Esophagus squamous epithelium (tissue), 5 donors: ENCODE measurements at places on chromosomes 2 and 18. TPM values are rescaled to one million over a fixed set of nuclear protein-coding genes. Genes with fewer than 3 reads are reported as not detected.

GRCh38 chr2:99112617-99113016, 28.9 kb upstream of the C2orf15 start:
- no peaks in the 10 kb centered on the region for H3K36me3 ChIP-seq
- no peaks in the 10 kb centered on the region for H3K27me3 ChIP-seq
- H3K4me3 ChIP-seq = no peak overlapping the region
- no peak for DNase-seq

GRCh38 chr2:68059784-68060525, 2.8 kb downstream of the C1D start:
- H3K27me3 ChIP-seq = no peaks in the 10 kb centered on the region
- H3K36me3 ChIP-seq = no peaks in the 10 kb centered on the region
- peaks cover 10% of the 10 kb centered on the region for H3K4me1 ChIP-seq

GRCh38 chr2:40592218-40592617, 140.3 kb upstream of the SLC8A1 start:
- H3K36me3 ChIP-seq = no peaks in the 10 kb centered on the region
- no peaks in the 10 kb centered on the region for H3K4me1 ChIP-seq
- DNase-seq = no peak
- no peaks in the 10 kb centered on the region for H3K27me3 ChIP-seq

GRCh38 chr2:128557831-128558241, 239.2 kb upstream of the HS6ST1 start:
- H3K4me1 ChIP-seq = peaks cover 1% of the 10 kb centered on the region
- H3K36me3 ChIP-seq = no peaks in the 10 kb centered on the region
- no peak overlapping the region for H3K27ac ChIP-seq
- no peaks in the 10 kb centered on the region for H3K27me3 ChIP-seq

DNA sequence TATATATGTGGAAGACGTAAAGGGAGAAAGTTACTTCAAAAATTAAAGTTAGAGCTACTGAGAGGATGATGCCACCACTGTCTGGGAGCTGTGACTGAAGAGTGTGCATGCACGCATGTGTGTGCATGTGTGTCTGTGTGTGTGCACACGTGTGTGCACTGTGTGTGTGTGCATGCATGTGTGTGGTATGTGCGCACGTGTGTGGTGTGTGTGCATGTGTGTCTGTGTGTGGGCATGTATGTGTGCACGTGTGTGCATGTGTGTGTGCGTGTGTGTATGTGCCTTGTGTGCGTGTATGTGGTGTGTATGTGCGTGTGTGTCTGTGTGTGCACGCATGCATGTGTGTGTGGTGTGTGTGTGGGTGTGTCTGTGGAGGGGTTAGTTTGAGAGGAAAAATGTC, 473.4 kb downstream of the CMPK2 start:
- no peaks in the 10 kb centered on the region for H3K36me3 ChIP-seq
- no peaks in the 10 kb centered on the region for H3K4me1 ChIP-seq
- H3K27me3 ChIP-seq = no peaks in the 10 kb centered on the region
- H3K4me3 ChIP-seq = no peak overlapping the region
- DNase-seq = no peak
- no peak overlapping the region for H3K27ac ChIP-seq

GRCh38 chr2:3398857-3399256, 19.4 kb downstream of the TRAPPC12 start:
- H3K4me1 ChIP-seq = no peaks in the 10 kb centered on the region
- H3K27me3 ChIP-seq = no peaks in the 10 kb centered on the region
- peaks cover 92% of the 10 kb centered on the region for H3K36me3 ChIP-seq
- DNase-seq = no peak
- H3K4me3 ChIP-seq = no peak overlapping the region

DNA sequence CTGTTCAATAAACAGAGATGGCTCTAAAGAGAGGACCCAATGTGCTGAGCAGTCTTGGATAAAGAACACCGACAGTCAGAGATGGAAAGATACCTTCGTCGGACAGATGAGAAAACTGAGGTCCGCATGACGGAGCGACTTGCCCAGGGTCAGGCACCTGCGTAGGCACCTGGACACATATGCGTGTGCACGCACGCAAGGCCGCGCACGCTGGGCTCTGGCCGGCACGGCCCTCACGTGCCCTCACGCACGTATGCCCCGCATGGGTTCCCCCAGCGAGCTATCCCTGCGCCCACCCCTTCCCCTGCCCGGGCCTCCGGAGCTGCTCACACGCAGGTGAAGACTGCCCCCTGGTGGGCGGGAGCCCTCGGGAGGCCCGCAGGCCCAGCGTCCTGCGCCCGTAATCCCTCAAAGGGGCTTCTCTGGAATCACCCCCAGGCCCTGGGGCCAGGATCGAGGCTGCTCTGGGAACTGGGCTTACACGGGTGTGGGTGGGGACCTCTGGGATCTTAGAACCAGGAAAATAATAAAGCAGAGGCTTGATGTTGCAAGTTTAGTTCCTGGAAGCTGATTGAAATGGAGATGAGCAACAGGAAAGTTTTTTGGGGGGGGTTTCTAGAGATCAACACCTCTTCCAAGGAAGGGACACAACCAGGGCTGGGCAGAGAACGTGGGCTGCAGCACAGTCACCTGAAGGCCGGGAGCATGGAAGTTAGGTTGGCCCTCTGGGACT, 246.3 kb downstream of the TNS1 start:
- peak overlapping the region; percentile 2 for H3K4me3 ChIP-seq
- H3K4me1 ChIP-seq = peaks cover 19% of the 10 kb centered on the region
- no peaks in the 10 kb centered on the region for H3K36me3 ChIP-seq
- no peak overlapping the region for H3K27ac ChIP-seq
- DNase-seq = no peak

GRCh38 chr2:14297340-14297739, 335.2 kb upstream of the LRATD1 start:
- H3K27me3 ChIP-seq = no peaks in the 10 kb centered on the region
- H3K36me3 ChIP-seq = no peaks in the 10 kb centered on the region
- no peak overlapping the region for H3K4me3 ChIP-seq
- peak overlapping the region; percentile 72 for H3K27ac ChIP-seq
- no peak for DNase-seq
- no peaks in the 10 kb centered on the region for H3K4me1 ChIP-seq

DNA sequence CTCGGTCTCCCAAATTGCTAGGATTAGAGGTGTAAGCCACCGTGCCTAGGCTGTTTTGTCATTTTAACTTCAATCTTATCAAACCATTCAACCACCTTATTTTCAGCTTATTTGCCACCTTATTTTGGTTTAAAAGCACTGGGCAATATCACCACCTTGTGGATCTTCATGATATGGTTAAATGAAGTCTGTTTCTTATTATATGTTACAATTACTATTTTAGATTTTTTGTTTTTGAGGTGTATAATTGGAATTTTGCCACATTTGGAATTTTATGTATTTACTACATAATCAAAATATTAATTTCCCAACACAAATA, 43.8 kb upstream of the SCN9A start:
- no peaks in the 10 kb centered on the region for H3K4me1 ChIP-seq
- no peak overlapping the region for H3K27ac ChIP-seq
- H3K4me3 ChIP-seq = no peak overlapping the region

- no peaks in the 10 kb centered on the region for H3K36me3 ChIP-seq
- H3K27ac ChIP-seq = no peak overlapping the region
- no peak for DNase-seq
Observed at GRCh38 chr2:166373951-166374350, 1.8 kb downstream of the SCN9A start.

DNA sequence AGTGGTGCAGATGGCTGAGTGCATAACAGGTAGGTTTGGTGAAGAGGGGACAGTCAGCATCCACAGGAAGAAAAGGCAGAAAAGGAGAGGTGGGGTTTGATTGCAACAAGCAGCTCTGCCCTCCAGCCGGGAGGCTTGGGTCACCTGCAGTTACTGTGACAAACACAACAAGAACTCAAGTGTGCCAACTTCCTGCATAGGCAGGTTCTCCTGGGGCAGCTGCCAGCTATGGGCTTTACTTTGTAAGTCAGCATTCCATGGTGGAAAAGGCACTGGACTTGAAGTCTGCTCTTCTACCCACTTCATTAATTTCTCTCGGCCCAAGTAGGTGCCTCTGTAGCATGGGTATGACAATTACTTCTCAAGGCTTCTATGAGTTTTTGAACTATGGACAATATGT, 98.9 kb downstream of the MYT1L start:
- H3K27me3 ChIP-seq = no peaks in the 10 kb centered on the region
- no peak for DNase-seq
- no peaks in the 10 kb centered on the region for H3K36me3 ChIP-seq
- H3K27ac ChIP-seq = no peak overlapping the region

DNA sequence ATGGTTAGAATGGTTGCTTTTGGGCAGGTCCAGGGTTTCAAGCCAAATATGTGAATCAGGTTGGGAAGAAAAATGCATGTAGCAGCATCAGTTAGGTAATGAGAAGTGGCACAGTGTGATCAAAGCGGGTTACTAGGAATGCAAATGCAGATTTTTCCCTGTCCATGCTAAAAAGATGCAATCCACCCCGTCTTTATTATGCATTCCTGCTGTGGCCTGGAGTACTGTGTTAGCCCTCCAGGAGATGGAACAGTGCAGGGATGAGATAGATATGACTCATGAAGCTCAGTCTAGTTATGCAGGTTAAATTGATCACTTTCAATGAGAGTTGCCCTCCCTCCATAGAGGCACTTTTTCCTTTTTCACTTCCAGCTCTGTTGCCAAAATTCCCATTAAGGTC, 283.8 kb downstream of the CTNNA2 start:
- no peak overlapping the region for H3K4me3 ChIP-seq
- DNase-seq = no peak
- no peak overlapping the region for H3K27ac ChIP-seq
- no peaks in the 10 kb centered on the region for H3K4me1 ChIP-seq

DNA sequence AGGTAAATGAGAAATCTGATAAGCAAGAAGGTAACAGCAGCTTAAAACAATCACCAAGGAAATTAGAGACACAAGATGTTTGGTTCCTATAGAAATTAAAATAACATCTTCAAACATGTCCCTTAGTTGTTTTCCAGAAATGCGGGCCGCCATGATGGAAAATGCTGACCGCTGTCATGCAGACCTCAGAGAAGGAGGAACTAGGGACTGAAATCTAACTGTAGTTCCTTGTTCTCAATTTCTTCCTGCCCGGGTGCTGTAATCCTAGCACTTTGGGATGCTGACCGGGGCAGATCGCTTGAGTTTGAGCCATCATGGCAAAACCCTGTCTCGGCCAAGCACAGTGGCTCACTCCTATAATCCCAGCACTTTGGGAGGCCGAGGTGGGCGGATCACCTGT, 51.1 kb downstream of the TEX51 start:
- H3K4me1 ChIP-seq = no peaks in the 10 kb centered on the region
- H3K4me3 ChIP-seq = no peak overlapping the region
- no peaks in the 10 kb centered on the region for H3K36me3 ChIP-seq
- DNase-seq = no peak

DNA sequence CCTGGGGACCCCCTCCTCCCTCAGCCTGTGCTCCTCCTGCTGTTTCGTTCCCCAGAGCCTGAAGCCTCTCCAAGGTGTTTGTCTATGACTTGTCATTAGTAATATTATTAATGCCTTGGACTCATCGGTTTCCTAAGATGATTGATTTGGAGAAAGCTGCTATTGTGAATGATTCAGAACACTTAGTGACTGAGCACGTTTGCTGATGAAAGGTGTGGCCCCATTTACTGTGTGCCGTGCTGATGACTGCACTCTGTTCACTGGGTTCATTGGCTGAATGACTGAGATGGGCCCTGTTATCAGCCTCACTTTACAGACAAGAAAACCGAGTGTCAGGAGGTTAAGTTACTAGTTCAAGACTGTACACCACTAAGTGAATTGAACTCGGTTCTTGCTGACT, 111.4 kb downstream of the SPP2 start:
- no peak overlapping the region for H3K27ac ChIP-seq
- H3K36me3 ChIP-seq = no peaks in the 10 kb centered on the region
- DNase-seq = no peak
- no peak overlapping the region for H3K4me3 ChIP-seq
- no peaks in the 10 kb centered on the region for H3K4me1 ChIP-seq
- no peaks in the 10 kb centered on the region for H3K27me3 ChIP-seq

GRCh38 chr2:12980817-12981216, 264.1 kb downstream of the TRIB2 start:
- H3K27ac ChIP-seq = no peak overlapping the region
- H3K36me3 ChIP-seq = no peaks in the 10 kb centered on the region
- no peaks in the 10 kb centered on the region for H3K27me3 ChIP-seq
- peaks cover 3% of the 10 kb centered on the region for H3K4me1 ChIP-seq
- no peak for DNase-seq

GRCh38 chr2:199467066-199467822, 9.5 kb upstream of the SATB2 start:
- H3K27ac ChIP-seq = no peak overlapping the region
- H3K4me3 ChIP-seq = no peak overlapping the region
- no peaks in the 10 kb centered on the region for H3K36me3 ChIP-seq
- DNase-seq = no peak

DNA sequence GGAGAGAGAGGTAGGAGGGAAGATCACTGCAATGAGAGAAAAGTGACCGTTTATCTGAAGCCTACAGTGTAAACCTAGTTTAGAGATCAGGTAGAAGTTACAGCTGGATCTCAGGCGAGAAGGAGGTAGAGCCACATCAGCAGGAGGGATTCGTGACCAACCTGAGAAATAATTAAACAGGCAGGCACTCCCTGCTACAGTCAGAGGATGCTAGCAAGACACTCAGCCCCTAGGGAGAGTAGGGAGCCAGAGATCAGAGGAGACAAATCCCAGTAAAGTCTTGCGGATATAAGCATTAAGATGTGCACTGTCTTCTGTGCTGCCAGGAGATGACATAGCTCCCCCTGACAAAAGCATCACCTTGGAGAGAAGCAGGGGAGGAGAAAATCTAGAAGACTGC, 629.1 kb upstream of the SLC39A10 start:
- H3K27me3 ChIP-seq = no peaks in the 10 kb centered on the region
- no peak overlapping the region for H3K4me3 ChIP-seq
- no peak for DNase-seq
- H3K27ac ChIP-seq = no peak overlapping the region
- H3K36me3 ChIP-seq = no peaks in the 10 kb centered on the region
- H3K4me1 ChIP-seq = no peaks in the 10 kb centered on the region

GRCh38 chr2:11642972-11643371, 27.0 kb downstream of the NTSR2 start:
- H3K27me3 ChIP-seq = no peaks in the 10 kb centered on the region
- no peak overlapping the region for H3K27ac ChIP-seq
- H3K4me3 ChIP-seq = no peak overlapping the region
- no peaks in the 10 kb centered on the region for H3K36me3 ChIP-seq

DNA sequence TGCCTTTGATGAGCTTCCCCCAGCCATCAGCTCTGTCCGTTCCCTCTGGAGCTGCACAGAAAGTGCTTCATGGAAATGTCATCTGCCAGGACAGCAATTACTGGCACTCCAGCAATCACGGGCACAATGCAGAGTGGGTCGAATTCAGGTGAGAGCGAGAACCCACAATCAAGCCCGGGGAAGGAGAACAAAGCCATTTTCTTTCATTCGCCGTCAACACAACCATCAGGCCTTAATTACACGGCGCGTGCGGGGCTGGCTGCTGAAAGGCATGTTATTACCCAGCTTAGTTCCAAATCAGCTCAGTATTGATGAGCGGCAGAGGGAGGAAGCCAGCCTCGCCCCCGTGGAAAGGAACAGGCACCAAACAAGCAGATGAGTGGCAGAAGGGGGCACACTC, 143.9 kb downstream of the MYT1L start:
- DNase-seq = no peak
- H3K4me1 ChIP-seq = no peaks in the 10 kb centered on the region
- H3K27ac ChIP-seq = no peak overlapping the region
- no peaks in the 10 kb centered on the region for H3K36me3 ChIP-seq
- no peak overlapping the region for H3K4me3 ChIP-seq
- no peaks in the 10 kb centered on the region for H3K27me3 ChIP-seq

SMAD2 gene
- 38.1 TPM for total RNA-seq

GREB1 gene
- total RNA-seq = 0.09 TPM

TM4SF20 gene
- total RNA-seq = not detected

LRRC30 gene
- total RNA-seq = not detected

ADGRF3 gene
- total RNA-seq = not detected
